Activated CD4-positive, alpha-beta T cell treated with anti-CD3 and anti-CD28 coated beads, Interleukin-2, Interleukin-4, amounts not matched to agents 100 ng/mL and 50 ng/mL, durations not matched to agents 16 hours and 8 hours (primary cell): ENCODE measurements at places on chromosomes 5 and 9.
A peak's percentile ranks its signal among the peaks of the same experiment; 100 is the strongest.

GRCh38 chr5:82364497-82364896 is 86.3 kb upstream of the RPS23 start:
- no peak for DNase-seq

DNA sequence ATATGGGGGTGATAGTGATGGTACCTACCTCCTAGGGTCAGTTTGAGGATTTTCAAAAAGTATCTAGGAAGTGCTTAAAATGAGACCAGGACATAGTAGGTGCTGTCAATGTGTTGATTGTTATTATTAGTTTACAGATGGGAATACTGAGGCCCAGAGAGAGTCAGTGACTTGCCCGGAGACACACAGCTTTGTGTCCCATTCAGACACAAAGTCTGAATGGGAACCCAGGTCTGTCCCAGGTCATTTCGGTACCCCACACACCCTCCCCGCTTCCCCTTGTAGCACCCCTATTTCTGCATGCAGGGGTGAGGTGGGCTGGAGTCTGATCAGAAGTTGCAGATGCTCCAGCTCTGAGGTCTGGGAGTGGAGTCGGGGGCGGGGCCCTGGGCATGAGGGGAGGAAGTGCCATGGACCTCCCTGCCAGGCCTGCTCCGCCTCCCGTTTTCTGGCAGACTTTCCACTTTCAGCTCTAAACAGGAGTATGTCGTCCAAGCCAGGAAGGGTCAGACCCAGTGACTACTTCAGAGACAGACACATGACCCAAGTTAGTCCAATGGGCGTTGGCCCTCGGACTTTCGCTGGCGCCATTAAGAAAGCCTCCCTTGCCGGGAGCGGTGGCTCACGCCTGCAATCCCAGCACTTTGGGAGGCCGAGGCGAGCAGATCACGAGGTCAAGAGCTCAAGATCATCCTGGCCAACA is 3.2 kb upstream of the DBN1 start:
- no peak for DNase-seq

- peak; percentile 79 for DNase-seq
These were observed 52.9 kb downstream of the LRSAM1 start for GRCh38 chr9:127503947-127504886.

DNA sequence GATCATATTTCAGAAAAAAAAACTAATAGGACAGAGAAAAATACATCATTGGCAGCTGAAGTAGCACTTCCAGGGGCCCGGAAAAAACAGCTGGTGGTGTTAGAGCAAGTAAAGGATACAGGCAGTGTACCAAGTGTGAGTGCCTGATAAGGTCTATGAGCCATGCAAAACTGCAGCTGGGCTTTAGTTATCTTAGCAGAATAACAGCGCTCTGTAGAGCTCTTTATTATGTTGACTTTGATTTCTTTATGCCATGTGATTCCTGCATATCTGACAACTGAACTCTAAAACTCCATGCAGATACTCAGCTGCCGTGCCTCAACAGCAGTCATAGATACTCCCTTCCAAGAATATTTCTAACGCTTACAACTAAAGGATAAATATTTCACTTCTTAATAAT is 119.5 kb downstream of the CAAP1 start:
- DNase-seq = no peak

DNA sequence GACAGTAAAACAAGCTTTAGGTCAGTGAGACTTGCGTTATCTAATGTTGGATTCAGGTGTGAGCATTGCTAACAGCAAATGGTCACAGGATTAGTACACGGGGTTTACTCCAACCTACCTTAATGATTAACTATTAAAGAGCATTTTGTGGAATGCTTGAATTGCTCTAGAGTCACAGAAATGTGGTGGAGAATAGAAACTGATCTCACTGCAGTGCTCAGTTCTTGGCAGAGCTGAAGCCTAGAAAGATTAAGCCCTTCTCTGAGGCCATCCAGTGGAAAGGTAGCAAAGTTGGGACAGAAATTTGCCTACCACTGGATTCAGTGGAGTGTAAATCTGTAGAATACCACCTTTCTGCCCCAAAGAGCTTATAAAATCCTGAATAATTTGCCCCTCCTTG is 60.9 kb downstream of the ICE1 start:
- DNase-seq = no peak

DNA sequence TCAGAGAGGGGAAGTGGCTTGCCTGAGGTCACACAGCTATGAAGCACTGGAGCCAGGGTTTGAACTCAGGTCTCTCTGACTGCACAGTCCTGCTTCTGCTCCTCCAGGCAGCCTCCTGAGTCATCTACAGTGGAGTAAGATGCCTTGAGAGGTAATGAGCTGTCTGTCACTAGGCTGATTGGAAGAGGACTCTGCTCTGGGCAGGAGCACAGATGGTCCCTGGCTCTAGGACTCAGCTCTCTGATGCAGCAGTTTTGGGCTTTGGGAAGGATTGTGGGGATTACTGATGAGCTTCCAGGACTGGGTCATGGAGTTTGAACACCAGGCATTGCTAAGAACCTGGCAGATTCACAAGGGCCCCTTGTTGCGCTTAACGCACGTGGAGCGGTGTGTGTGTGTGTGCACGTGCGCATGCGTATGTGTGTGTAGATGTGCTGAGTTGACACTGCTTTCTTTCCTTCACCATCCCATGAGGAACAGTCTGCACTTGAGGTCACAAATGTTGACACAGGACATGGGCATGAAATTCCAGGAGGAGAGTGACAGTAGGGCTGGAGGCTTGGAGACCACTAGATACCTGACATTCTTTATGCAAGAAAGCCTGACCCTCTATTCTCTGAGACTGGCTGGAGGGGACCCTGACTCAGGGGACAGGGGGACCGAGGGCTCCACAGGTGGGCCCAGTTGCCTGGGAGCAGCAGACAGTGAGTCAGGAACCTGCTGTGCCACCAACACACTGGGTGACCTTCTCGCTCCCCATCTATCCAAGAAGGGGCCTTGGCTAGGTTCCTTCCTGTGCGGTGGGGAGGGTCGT is 170.5 kb downstream of the RGS3 start:
- no peak for DNase-seq

- DNase-seq = no peak
These were observed 7.5 kb downstream of the RPS14 start for GRCh38 chr5:150441813-150442698.

DNA sequence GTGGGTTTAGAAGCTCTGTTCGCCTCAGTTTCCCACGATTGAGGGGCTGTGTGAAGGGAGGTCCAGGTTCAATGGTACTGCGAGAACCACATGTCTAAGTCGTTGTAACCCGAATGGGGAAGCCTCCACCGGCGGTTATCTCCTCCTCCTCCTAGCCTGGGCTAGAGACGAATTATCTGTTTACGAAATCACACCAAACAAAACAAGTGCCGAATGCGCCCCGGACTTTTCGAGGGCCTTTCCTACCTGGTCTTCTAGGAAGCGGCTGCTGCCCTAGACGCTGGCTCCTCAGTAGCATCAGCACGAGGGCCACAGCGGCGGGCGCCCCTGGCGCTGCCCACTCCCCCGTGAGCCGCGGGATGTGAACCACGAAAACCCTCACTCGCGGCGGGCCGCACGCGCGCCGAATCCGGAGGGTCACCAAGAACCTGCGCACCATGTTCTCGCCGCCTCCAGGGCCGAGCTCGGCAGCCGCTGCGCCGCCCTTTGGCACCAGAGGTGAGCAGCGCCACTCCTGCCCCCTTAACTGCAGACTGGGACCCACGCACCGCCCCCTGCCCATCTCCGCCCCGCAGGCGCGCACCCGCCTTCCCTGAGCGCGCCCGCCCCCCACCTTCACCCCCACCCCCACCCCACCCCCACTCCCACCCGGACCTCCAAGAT is at the start of gene CDKN2A:
CDKN2A (minus strand) TSS at position 500 of the 663 bp plus-strand sequence.
- DNase-seq = peak; percentile 37

DNA sequence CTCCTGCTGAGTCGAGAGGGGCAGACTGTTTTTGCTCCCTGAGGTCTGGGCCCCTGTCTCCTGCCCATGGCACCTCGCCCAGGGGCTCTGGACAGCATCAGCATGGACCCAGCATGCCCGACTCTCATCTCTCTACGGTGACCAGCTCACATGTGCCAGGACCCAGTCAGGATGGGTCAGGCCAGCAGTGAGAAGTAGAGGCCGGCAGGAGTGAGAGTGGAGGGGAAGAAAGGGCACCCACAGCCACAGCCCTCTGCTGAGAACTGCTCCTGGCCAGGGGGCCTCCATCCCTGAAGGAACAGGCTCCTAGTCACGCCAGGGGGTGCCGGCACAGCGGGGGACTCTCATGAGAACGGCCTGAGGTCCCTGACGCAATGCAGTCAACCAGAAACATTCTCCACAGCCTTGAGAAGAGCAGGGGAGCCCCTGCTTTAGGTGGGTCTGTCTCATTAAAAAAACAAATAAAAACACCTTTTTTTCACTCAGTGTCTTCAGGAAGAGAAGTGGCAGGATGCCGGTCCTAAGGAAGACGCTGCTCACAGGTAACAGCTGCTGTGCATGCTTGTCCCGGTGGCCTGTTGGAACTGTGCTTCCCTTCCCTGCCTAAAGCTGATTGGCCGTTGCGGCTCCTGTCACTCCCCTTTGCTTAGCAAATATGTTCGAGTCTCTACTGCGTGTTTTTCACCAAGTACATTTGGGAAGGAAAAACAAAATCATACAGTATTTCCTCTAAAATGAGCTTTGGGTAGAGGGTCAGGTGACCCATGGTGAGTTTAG is 85.7 kb upstream of the FBXW11 start:
- DNase-seq = no peak

DNA sequence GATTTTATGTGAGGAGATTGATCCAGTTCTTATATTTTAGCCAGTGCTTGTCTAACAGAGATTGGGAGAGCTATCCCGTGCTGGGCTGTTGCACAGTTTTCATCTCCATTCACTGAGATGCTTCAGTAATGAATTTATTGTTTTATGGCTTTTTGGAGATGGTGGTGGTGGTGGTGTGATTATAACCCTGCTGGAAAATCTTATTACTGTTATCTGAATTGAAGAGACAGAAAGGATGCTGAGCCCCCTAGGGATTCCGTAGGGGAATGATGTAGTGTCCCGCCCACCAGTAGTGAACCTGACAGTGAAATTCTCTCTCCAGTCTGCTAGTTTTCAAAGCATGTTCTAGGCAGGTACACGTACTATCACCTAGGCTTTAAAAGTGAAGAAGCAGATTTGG is 1.9 kb downstream of the RAI14 start:
- DNase-seq = no peak

GRCh38 chr9:87086221-87086818 is 139.0 kb upstream of the GAS1 start:
- DNase-seq = no peak

DNA sequence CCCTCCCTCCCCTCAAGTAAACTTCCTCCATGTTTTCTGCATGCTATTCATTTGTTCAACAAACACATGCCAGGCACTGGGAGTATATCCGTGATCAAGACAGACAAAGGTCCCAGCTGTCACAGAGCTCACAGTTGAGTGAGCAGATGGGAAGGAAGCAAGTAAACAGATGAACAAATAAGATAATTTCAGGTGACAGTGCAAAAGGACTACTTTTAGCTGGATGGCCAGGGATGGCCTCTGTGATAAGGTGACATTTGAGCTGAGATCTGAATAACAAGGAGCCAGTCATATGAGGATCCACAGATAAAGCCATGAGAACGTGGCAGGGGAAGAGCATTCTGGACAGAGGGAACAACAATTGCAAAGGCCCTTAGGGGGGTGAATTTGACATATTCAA is 121.7 kb upstream of the RAD23B start:
- no peak for DNase-seq

DNA sequence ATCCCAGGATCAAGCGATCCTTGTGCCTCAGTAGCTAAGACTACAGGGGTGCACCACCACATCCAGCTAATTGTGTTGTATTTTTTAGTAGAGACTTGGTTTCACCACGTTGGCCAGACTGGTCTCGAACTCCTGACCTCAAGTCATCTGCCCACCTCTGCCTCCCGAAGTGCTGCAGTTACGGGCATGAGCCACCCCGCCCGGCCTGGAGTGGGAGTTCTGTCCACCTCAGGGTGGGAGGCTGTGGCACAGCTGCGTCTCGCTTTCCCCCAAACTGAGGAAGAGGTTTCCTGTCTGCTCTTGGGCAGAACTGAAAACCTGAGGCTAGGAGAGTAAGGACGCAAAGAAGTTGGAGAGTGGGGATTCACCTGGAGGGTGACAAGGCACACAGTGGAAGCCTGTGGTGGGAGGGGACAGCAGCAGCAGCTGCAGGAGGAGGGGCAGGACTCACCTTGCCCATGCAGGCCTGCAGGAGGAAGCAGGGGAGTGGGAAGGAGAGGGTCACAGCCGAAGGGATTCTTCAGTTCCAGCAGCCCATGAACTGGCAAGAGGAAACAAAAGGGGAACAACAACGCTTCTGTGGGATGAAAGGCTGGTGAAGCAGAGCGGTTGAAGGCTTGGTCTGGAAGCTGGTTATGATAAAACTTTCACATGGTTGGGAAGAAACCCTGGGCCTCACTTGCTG is 181.4 kb downstream of the GAS1 start:
- DNase-seq = no peak

DNA sequence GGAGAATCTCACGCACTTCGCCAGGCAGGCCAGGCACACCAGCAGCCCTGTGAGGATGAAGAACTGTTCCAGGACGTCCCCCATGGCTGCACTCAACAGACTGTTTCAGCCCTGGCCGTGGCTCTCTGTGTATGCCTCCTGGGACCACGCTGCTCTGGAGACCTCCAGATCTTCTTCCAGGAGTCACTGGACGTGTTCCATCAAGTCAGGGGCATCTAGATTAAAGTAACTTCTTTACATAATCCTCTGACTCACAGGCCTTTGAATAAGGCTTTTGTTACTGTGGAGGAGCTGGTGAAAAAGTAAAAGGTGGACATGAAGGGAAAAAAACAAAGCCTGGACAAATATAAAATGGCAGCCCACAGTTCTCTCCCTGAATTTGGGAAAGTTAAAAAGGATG is at the start of gene HSD17B3:
HSD17B3 (minus strand) TSS at position 156 of the 400 bp plus-strand sequence; CDS start at position 84, 72 bp downstream.
- DNase-seq = no peak

GRCh38 chr5:154860765-154861164 is 2.3 kb downstream of the CNOT8 start:
- DNase-seq = no peak

DNA sequence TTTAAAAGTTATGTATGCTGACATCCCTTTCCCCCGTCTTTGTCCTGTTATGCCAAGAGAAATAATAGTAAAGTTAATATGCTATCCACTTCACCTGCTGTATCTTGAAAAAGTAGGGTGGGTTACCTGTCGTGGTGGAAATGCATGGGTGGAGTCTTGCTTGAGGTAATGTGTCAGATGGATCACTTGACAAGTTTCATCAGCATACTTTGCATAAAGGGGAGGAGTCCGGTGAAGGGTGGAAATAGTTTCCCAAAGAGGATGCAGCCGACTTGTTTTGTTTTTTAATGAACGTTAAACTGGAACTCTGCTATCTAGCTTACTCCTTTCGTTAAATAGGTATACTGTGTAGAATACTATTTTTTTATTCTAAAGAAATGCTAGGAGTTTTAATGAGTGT is 9.0 kb upstream of the DMRT3 start:
- DNase-seq = no peak

- no peak for DNase-seq
These were observed 21.5 kb upstream of the LPCAT1 start for GRCh38 chr5:1545126-1545804.
